ENCODE measurements at places on chromosomes 6 and 20. TPM values are rescaled to one million over a fixed set of nuclear protein-coding genes. Genes with fewer than 3 reads are reported as not detected.

Gene MMUT
- total RNA-seq, result 29.1 TPM

Gene FOXS1
- total RNA-seq, result 4.7 TPM

Gene PTCRA
- total RNA-seq, result 0.34 TPM

Gene UST
- 18.2 TPM for total RNA-seq

Gene RREB1
- 46.2 TPM for total RNA-seq

Gene C6orf163
- 2.0 TPM for total RNA-seq
